ENCODE measurements at places on chromosomes 6 and 20.

- no peak for DNase-seq
Observed at GRCh38 chr6:3707024-3707423, 44.5 kb downstream of the PXDC1 start.

GRCh38 chr6:9225441-9225871 lies 790.1 kb upstream of the SLC35B3 start:
- no peak for DNase-seq

GRCh38 chr20:46400253-46400652 lies 6.2 kb downstream of the ELMO2 start:
- no peak for DNase-seq

- no peak for DNase-seq
Observed at GRCh38 chr6:20173833-20174792, 38.2 kb downstream of the MBOAT1 start.

- no peak for DNase-seq
Observed at GRCh38 chr6:134982161-134982560, 32.3 kb upstream of the ALDH8A1 start.

DNA sequence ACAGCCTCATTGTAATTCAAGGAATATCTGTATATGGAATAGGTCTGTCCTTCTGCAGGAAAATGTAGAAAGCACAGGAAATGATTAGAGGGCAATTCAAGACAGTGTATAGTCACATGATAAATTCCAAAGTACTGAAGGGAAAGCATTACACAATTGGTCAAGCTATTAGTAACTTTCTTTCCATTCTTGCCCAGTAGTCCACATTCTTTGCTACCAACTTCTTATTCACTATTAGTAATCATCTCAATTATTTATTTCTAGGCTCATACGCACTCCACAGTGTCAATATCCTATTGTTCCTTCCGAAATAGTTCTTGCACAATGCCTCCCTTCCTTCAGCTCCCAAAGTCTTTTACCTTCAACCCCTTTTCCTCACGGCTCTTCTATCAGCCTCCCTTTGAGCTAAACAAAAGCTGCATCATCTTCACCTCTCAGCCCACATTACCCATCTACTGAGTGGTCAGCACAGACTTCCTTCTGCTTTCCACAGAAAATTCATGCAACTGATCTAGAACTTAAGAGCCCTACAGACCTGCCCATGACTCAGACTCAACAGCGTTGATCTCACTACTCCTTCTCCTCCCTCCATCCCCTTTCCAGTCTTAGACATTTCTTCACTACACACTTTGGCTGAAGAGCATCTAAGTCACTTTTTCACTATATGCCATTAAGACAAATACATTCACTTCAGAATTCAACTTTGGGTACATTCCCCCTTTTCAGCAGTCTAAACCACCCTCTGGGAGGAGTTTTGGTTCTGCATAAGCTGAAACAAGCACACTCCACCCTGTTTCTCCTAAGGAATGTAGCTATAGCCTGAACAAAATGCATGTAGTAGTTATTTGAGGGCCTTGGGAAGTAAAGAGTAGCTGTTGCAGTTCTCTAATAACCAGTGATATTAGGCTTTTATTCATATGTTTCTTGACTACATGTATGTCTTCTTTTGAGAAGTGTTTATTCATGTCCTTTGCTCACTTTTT lies 157.9 kb downstream of the KIF16B start:
- DNase-seq = no peak

DNA sequence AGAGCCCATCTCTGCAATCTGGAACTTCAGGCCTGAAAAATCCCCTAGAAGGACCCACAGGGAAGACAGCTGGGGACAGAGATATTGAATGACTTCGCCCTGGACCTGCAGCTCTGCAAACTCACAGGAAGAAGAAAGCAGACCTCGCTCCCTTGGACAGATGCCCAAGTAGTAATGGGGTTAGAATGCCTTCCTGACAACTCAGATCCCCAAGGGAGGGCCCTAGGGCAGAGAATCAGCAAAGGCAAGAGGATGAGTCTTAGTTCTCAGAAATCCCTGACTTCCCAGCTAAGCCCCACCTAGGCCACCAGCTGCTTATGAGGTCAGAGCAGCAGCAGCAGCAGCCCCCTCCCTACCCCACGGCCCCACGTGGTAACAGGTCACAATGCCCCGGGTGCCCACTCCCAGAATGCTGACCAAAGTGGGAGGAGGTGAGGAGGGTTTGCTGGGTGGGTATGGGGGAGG lies at the start of gene C20orf141:
TSS of gene C20orf141 (plus strand) at position 401 of the 465 bp plus-strand sequence. CDS start 198 bp downstream, outside the sequence.
- DNase-seq = no peak

- no peak for DNase-seq
Observed at GRCh38 chr6:137264311-137265075, 45.3 kb upstream of the IFNGR1 start.

DNA sequence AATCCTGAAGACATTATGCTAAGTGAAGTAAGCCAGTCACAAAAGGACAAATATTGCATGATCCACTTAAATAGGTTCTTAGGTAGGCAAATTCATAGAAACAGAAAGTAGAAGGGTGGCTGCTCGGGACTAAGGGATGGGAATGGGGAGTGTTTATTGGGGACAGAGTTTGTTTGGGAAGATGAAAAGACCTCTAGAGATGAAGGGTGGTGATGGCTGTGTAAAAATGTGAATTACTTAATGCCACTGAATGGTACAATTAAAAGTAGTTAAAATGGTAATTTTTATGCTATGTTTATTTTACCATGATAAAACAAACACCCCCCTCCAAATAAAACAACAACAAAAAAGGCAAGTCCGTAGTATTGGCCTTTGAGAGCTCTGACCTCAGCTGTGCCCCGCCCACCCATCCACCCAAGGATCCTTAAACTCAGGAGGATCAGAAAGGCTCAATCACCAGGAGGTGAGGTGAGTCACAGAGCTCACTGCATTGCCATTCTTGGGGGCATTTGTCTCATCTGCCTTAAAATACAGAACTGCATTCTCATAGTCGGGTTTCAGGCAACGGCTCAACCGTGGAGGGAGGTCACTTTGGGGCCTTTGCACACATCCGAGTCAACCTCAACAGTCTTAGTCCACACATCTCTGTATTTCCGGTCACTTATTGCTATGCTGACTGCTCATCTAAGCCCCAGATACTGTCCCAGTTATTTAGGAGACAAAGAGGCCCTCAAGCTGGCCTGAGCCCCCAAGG lies 96.7 kb downstream of the SLC22A23 start:
- no peak for DNase-seq

DNA sequence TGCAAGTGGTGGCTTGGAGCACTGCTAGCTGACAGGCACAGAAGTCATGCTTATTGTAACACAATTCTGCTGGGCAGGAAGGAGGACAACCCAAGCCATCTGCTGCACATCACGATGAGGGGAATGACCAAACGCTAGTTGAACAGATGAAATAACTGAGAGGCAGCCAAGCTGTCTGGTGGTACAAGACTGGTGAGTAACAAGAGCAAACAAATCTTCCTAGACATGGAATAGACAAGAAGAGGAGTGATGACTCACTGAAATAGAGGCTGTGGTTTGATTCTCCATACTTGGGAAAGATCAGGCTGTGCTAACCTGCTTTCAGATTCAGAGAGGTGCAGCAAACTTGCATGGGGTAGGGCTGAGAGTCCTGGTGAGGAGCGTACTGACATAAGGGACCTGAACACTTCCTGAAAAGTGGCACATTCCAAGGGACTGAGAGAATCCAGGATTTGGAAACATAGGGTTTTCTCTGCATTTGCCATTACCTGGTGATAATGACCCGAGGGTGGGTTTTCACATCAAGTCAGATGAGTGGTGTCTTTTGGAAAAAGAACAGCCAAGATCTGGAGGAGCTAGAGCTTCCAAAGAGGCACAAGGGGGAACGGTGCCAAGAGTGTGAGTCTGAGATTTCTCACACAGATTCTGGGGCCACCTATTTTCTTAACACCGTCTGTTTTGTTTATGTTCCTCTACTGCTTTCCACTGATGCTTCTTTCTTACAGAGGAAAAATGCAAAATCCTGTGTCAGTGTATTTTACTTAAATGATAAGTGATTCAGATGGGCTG lies 60.0 kb downstream of the PRL start:
- no peak for DNase-seq

GRCh38 chr6:117534974-117535373 lies 52.5 kb downstream of the DCBLD1 start:
- DNase-seq = no peak

GRCh38 chr6:97068211-97068610 lies 143.7 kb downstream of the KLHL32 start:
- DNase-seq = no peak

DNA sequence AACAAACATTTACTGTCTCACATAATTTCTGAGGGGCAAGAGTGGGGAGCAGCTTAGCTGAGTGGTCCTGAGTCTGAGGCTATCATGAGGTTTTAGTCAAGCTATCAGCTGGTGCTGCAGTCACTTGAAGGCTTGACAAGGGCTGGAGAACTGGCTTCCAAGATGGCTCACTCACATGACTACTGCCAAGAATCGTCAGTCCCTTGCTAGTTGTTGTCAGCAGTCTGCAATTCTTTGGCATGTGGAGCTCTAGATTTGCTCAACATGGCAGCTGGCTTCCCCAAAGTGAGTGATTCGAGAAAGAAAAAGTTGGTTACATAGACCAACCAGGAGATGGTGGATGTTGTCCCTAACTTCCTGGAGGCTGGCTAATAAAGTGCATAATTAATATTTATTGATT lies 2.8 kb upstream of the LRRC1 start:
- no peak for DNase-seq

Data from activated CD8-positive, alpha-beta memory T cell treated with anti-CD3 and anti-CD28 coated beads for 1 hour (primary cell).